Esophagus squamous epithelium (tissue), 5 donors: ENCODE measurements at places on chromosomes 6 and 20.

GRCh38 chr20:18727032-18727508 lies 86.5 kb upstream of the SCP2D1 start:
- DNase-seq: no peak

DNA sequence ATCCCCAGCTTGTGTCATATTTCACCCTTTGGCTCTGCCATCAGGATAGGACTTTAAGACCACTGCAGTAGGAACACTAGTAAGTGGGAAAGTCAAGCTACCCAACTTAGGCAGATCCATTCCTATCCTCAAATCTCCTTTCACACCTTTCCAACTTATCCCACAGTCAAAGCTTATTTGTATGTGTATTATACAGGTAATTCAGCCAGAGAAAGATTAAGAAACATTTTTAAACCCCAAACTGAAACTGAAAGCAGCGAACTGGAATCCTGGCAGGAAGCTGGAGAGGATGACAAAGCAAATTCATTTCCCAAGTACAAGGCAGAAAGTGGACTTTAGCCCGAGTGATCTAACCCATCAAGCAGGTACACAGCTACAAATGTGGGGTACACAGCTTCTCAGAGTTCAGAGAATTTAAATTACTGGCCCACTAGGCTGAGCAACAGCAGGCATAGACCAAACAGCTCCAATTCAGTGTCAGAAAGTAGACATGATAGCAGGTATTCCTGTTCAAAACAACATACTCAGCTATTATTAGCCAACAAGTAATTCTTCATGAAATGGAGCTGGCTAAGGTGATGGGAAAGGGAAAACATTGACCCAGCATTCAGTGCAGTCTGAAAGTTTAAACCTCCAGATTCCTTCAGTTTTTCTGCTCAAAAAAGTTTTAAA lies 39.1 kb downstream of the ILRUN start:
- no peak for DNase-seq

GRCh38 chr20:22403022-22403631 lies 181.2 kb downstream of the FOXA2 start:
- no peak for DNase-seq

GRCh38 chr6:163490826-163491577 lies 76.5 kb downstream of the QKI start:
- no peak for DNase-seq

- DNase-seq: no peak
These were observed 3.3 kb upstream of the TMEM14A start for GRCh38 chr6:52667572-52667971.

DNA sequence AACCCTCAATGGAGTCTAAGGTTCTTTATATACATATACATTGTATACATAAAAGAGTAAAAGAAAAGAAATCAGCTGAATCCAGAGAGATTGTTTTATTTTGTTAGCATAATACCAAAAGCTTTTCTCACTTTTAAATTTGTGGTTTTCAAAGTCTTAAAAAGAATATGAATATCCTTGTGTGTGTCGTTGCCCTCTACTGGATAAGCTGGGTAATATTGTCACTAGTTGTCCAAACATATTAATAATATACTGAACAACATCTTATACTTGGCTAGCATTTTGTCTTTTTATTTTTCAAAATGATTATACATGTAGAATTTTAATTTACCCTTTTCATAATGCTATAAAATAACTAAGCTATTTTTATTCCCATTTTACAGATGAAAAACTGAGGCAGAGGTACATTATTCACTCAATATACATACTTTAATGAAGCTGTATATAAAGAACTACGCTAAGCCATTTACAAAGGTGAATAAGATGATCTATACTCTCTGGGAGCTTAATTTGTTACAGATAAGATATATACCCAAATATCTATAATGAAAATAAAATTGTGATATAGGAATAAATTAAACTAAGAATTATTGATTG lies 531.7 kb downstream of the TFAP2B start:
- DNase-seq: no peak

DNA sequence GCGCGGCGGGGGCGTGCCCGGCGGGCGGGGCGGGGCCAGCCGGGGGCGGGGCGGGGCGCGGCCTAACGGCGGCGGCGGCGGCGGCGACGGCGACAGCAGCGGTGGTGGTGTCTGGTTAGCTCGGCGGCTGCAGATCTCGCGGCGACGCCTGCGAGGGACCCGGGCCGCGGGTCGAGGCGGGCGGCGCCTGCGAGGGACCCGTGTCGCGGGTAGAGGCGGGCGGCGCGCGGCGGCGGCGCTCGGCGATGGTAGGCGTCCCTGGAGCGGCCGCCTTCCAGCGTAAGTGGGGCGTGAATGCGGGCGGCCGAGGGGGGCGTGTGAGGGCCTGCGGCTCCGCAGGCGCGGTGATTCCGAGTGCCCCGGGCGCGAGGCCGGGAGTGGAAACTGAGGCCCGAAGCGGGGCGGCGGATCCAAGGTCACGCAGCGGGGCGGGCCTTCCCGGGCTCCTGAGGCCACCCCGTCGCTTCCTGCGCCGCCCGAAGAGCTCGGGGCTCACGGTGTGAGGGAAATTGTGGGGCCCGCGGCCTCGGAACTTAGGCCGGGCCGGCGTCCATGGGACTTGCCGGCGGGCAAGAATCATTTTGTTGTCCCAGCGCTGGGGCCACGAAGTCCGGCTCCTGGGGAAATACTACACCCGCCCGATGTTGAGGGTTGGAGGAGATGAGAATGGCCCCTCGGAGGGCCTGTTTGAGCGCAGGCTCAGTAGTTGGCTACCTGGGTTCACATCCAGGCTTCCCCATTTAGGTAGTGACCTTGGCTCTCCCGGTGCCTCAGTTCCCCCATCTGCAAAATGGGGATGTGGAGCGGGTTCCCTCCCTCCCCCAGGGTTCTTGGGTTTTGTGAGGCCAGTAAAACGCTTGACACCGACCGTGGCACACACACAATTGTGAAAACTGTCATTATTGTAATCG lies at the start of gene CBFA2T2:
Gene CBFA2T2 (plus strand): TSS at position 74 of the 911 bp plus-strand sequence. CDS start 172 bp downstream, at position 246.
- DNase-seq: no peak

- DNase-seq: no peak
These were observed 567 bp downstream of the HS3ST5 start for GRCh38 chr6:114342086-114342825.

GRCh38 chr20:59291740-59292383 lies 8.5 kb upstream of the EDN3 start:
- DNase-seq: no peak

GRCh38 chr6:140414966-140415620 lies 1040.6 kb upstream of the CITED2 start:
- no peak for DNase-seq

- DNase-seq: no peak
These were observed 85.5 kb upstream of the NT5E start for GRCh38 chr6:85364344-85364743.

DNA sequence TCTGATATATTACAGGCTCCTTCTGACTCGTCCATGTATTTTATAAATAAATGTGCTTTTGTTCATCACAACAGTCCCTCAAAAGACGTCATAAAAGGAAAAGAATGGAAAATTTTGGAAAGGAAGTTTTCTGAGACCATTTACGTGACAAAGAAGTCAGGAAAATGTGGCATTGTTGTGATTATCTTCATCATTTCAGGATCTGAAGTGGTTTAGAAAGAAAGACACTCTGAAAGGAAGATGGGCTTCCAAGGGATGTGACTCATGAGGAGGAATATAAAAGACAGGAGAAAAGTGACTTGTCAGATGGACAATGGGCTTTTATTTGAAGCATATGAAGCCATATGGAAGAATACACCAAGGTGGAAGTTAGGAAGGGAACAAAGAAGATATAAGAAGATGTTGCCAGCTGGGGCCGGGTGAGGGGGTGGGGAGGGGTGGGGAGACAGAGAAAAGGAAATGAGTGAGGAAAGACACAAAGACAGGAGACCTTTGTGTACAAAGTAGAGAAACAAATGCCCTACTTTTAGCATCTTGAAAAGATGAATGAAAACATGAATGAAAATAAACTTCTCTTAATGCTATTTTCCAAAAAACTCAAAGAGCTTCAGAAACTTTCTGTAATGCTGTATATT lies 190.3 kb upstream of the PREP start:
- DNase-seq: no peak

GRCh38 chr6:42871711-42872110 lies 7.7 kb upstream of the RPL7L1 start:
- no peak for DNase-seq

DNA sequence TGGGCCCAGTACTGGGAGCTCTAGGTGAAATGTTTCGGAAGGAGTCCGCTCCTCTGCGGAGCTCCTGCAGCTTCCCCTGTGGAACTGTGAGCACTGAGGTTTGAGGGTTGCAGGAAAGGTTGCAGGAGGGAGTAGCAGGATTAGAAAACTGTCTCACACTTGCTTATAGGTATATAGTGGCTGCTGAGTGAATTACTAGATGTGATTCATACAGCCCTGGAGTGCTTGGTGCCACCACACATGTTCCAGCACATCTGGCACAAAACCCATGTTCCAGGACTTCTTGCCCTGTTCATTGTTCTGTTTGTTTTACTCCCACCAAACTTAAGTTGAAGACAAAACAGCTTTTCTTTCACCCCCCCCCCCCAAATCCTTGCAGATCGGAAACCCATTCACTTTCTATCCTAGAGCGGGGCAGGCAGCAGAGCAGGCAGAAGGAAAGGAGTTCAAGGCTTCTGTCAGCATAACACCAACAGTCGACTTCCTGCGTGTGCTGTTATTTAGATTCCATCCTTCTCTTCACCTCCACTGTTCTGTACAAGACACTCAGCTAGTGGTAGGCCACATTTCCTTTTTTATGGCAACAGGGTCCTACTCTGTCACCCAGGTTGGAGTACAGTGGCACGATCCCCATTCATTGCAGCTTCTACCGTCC lies 669 bp upstream of the PEX6 start:
- no peak for DNase-seq

GRCh38 chr6:4169028-4169789 lies 33.8 kb upstream of the ECI2 start:
- DNase-seq: no peak

GRCh38 chr6:167799033-167799821 lies 27.5 kb upstream of the AFDN start:
- no peak for DNase-seq

DNA sequence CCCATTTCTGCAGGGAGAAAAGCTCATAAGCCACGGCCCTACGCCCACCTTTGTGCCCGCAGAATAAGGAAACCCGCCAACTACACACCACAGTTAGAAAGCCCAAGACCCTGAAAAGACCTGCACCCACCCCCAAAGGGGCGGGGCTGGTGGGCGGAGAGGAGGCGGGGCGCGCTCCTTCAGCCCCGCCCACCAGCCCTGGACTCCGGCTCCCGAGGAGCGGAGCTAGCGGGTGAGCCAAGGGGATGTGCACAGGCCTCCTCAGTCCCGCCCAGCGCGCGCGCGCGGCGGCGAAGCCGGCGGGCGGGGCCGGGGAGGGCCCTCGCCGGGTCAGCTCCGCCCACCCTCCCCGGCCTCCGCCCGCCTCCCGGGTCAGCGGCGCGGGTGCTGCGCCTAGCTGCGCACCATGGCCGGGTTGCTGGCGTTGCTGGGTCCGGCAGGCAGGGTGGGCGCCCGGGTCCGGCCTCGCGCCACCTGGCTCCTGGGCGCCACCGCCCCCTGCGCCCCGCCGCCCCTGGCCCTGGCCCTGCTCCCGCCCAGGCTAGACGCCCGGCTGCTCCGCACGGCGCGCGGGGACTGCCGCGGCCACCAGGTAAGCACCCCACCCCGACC lies at the start of gene FAM210B:
Gene FAM210B (plus strand): TSS at position 375 of the 612 bp plus-strand sequence. CDS start 32 bp downstream, at position 407.
- DNase-seq: peak; percentile 55

- no peak for DNase-seq
These were observed 41.4 kb downstream of the PKIB start for GRCh38 chr6:122651604-122652003.

DNA sequence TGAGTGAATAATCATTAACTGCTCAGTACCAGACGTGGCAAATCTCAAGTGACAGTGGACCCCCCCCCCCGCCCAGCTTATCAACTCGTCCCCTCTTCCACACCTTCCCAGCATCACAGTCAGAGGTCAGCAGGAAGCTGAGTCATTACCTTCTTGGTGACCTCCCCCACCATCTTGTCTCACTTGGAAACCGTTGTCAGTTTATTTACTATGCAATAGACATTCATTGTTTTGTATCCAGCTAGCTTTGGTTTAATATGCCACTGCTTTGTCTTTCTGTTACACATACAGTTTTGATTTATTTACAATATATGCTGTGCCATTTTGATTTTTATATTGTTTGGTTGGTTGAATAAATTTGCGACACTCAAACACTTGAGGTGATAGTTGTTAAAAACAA lies 158.1 kb downstream of the QKI start:
- no peak for DNase-seq

- no peak for DNase-seq
These were observed 5.8 kb upstream of the HEY2 start for GRCh38 chr6:125743604-125744003.

DNA sequence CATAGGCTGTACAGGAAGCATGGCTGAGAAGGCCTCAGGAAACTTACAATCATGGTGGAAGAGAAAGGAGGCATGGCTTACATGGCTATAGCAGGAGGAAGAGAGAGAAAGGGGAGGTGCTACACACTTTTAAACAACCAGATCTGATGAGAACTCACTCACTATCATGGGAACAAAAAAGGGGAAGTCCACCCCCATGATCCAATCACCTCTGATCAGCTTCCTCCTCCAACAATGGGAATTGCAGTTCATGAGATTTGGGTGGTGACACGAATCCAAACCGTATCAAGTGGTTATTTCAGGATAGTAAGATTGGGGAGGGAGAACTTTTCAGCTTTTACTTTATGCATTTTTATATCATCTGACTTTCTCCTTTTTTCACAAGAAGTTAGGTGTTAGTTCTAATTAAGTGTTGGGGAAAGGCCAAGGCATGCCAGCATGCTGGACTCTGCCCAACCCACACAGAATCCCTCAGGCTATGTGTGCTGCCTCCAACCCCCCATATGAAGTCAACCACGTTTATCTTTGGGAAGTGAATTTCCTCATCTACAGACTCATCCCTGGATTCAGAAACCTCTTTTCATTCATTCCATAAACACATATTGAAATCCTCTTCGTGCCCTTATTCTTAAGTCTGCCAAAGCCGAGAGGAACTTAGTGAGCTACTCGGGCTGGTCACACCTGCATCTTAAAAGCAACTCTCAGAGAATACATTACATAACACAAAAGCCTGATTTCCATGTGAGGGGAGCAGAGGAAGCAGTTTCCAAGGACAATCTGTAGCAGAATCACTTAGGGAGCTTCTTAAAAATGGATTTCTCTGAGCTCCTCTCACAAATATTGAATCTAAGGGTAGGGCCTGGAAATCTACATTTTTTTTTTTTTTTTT lies 16.7 kb upstream of the CLIC5 start:
- DNase-seq: no peak

DNA sequence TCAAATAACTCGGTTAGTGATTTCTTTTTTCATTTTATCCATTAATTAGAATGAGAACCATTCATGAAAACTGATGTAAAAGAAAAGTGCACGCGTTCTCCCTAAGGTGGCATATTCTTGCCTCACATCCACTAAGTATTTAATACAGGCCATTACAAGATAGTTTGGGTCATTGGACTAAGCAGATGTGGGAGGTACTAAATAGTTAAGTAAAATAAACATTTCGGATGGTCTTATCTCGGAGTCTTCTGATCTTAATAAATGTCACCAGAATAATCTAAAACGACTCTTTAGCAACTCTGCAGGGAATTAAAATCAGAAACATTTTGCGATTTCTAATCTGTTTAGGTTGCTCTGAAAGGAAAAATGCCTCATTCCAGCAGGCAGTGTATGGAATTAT lies 78.7 kb downstream of the RFX6 start:
- DNase-seq: no peak
